Placental epithelial cell (primary cell): ENCODE measurements at places on chromosomes 2 and 18. TPM values are rescaled to one million over a fixed set of nuclear protein-coding genes. Genes with fewer than 3 reads are reported as not detected.

The HOXD12 gene
- not detected in 2 replicates for total RNA-seq

The GAREM1 gene
- 8.9 and 11.0 TPM in 2 replicates for total RNA-seq

The IL36A gene
- not detected in 2 replicates for total RNA-seq

The NOL4 gene
- 0.65 and 4.3 TPM in 2 replicates for total RNA-seq

The CFAP210 gene
- total RNA-seq, result not detected in 2 replicates

The EVA1A gene
- total RNA-seq, result 55.0 and 88.3 TPM in 2 replicates

The CCDC150 gene
- total RNA-seq, result 4.3 and 4.8 TPM in 2 replicates

The TFCP2L1 gene
- total RNA-seq, result under 0.01 and 0.11 TPM in 2 replicates

The SP110 gene
- 27.1 and 28.7 TPM in 2 replicates for total RNA-seq

The RFX8 gene
- 0.39 TPM in 1 of 2 replicates, not detected in the other for total RNA-seq

The ALLC gene
- total RNA-seq, result not detected in 2 replicates

The CDH20 gene
- not detected in 2 replicates for total RNA-seq

The PROM2 gene
- 101 and 124 TPM in 2 replicates for total RNA-seq
